ENCODE measurements at places on chromosomes 11 and 22. TPM values are rescaled to one million over a fixed set of nuclear protein-coding genes. Genes with fewer than 3 reads are reported as not detected.
A peak's percentile ranks its signal among the peaks of the same experiment; 100 is the strongest.

Gene CTNND1
- 66.2 TPM for total RNA-seq

- no peak for DNase-seq
- H3K4me1 ChIP-seq: peaks cover 32% of the 10 kb centered on the region
- peak overlapping the region; percentile 11 for H3K27ac ChIP-seq
Observed at GRCh38 chr22:21865041-21865440, 2.4 kb downstream of the MAPK1 start.

DNA sequence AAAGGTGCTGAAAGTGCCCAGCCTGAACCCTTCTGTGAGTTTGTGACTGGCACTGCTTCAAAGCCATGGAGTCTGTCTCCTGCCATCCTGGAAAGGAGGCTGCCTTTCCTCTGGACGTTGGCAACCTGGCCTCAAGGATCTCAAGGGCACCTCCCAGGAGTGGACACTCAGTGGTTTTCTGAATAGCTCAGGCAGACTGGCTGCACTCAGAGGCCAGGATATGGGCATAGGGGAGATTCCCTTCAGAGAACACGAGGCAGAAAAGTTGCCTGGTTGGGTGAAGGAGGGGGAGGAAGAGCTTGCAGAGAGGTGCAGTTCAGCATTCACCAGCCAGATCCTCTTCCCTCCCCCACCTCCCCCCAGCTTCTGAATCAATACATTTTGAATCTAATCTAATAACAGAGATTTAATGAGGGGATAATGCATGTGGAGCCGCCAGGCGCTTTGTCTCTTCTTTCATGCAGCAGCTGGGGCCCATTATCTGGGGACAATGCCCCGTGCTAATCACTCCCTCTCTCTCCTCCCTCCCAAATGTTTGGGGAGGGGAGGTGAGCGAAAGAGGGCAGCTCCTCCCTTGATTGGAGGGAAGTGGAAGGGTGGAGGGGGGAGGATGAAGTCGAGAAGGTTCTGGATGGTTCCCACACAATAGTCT is 17.7 kb downstream of the HTR3A start:
- H3K27ac ChIP-seq: no peak overlapping the region
- H3K27me3 ChIP-seq: peaks cover 23% of the 10 kb centered on the region
- no peak overlapping the region for H3K4me3 ChIP-seq
- no peak for DNase-seq
- H3K4me1 ChIP-seq: no peaks in the 10 kb centered on the region

Gene LMNTD2
- 1.6 TPM for total RNA-seq

DNA sequence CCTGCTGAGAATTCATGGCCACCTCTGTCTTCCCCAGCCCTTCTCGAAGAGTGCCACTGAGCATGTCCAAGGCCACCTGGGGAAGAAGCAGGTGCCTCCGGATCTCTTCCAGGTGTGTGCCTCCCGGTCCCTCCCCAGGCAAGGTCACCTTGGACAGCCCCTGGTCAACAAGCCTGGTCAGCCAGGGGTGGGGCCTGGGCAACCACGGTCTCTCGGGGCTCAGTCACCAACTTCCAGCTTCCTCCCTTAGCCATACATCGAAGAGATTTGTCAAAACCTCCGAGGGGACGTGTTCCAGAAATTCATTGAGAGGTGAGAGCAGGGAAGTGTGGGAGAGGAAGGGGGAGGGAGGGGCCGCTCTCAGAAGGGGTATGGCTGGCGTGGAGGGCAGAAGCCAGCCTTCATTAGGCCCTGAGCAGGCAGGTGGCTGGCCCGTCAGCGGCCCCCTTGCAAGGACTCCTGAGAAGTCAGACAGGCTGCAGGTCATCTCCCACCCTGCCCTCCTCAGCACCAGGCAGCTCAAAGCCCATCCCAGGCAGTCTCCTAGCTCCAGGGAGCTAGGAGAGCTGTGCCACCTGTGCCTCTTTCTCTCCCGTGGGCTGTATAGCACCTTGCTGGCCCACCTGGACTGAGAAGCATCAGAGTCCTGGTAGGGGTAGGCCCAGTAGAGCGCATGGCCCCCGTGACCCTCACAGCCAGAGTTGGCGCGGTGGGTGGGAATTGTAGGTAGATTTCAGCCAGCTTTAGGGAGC is 9.3 kb upstream of the ANKRD13D start:
- peaks cover 62% of the 10 kb centered on the region for H3K36me3 ChIP-seq
- DNase-seq: peak; percentile 12
- no peak overlapping the region for H3K4me3 ChIP-seq

Gene MAPK8IP2
- 0.24 TPM for total RNA-seq

- H3K27ac ChIP-seq: no peak overlapping the region
- no peak overlapping the region for H3K4me3 ChIP-seq
- no peaks in the 10 kb centered on the region for H3K27me3 ChIP-seq
- H3K4me1 ChIP-seq: peaks cover 30% of the 10 kb centered on the region
- no peaks in the 10 kb centered on the region for H3K36me3 ChIP-seq
- no peak for DNase-seq
Observed at GRCh38 chr11:11871991-11872401, 30.2 kb downstream of the USP47 start.
